ENCODE measurements at places on chromosomes 7 and 10.

DNA sequence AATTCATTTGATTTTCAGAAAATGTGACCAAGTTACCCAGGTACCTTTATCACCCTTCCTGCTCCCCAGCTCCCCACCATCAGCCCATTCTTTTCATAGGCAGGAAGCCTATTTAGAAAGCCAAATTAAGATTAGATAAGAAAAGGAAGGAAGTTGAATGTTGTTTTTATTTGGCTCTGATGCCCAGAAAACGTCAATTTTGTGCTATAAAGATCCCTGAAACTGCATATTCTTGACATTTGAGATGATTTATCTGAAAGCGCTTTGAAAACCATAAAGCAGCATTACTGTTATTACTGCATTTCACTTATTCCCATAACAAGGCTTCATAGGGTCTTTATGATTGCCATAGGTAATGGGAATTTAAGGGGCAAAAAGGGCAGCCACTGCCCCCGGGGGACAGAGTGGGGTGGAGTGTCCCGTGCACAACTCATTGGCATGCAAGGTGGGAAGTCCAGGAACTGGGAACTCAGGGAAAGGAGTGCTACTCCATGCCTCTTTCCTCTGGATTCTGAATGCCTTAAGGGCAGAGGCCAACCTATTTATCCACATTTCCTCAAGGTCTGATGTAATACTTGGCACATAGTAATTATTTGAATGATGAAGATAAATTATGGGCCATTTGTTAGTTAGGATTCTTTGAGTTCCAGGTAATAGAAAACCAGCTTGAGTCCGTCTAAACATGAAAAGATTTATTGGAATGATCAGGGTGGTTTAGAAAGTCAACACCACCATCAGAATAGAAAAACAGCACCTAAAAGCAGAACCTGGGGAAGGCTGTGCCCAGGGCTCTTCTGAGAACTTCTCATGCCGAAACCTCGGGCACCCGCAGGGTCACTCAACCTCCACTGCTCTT is 100.6 kb upstream of the ELMO1 start:
- no peak for DNase-seq

DNA sequence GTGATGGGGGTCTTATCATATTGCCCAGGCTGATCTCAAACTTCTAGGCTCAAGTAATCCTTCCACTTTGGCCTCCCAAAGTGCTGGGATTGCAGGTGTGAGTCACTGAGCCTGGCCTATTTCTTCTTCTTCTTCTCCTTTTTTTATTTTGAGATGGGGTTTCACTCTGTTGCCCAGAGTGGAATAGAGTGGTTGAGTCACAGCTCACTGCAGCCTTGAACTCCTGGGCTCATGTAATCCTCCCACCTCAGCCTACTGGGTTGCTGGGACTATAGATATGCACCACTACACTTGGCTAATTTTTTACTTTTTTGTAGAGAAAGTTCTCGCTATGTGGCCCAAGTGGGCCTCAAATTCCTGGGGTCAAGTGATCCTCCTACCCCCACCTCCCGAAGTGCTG is 124.3 kb downstream of the SKIDA1 start:
- no peak for DNase-seq

DNA sequence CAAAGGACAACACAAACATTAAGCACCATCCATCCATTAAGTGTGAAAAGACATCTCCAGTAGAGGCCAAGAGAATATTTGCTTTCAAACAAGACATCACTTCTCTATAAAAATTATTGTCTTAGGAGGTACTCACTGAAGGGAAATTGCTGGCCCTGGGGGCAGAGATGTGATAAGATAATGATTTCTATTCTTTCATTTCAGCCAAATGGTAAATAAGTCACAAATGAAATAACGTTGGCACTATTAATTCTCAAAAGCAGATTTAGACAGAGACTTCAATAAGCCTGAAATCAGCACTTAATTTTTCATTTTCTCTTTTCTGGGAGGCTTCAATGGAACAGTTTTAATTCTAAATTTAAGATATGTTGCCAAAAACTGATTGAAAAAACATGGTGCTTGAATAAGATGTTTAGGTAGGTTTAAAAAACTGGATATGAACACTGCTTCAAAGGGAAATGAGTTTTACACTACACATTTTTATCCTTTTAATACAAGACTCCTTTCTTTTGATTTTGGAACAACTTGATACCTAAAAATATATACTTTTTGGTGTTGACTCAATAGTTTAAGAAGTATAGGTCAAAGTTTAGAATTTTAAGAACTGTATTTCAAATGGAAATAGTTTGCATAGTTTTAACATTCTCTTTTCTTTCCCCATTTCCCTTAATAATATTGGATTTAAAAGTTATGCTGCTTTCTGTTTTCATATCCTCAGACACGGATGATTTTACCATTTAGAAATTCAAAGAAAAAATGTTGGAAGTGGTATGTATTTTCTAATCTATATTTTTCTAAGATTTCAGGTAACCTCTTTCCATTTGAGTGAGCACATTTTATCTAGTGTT is 204.0 kb downstream of the AHR start:
- DNase-seq: no peak

DNA sequence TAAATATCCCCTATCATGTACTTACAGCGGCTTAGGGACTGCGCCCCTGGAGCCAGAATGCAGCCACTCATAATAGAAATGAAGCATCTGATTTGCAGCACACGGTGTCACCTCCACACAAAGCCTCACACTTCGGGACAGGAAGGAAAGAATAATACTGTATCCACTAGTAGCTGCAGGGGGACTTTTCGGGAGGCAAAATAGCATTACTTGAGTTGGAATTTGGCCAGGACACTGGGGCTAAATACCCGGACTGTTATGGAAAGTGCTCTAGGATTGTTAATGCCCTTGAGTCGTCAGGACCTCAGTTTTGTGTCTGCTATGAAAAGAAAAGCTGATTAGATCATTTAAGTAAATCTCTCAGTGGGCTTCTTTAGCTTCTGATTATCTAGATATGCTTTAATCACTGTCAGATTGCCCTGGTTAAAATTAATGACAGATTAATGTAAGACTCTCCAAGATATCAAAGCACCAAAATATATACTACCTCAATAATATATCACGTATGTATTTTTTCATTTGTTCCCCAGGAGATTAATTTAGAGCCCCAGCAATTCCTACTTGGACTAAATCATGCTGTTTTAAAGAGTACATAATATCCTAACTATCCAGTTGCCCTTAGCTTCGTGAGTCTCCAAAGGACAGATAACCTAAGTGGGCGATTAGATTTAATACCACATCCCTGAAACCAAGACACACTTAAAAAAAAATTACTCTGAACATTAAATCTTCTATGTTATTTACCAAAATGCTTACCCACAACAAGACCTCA is 173.0 kb upstream of the NEBL start:
- DNase-seq: no peak

DNA sequence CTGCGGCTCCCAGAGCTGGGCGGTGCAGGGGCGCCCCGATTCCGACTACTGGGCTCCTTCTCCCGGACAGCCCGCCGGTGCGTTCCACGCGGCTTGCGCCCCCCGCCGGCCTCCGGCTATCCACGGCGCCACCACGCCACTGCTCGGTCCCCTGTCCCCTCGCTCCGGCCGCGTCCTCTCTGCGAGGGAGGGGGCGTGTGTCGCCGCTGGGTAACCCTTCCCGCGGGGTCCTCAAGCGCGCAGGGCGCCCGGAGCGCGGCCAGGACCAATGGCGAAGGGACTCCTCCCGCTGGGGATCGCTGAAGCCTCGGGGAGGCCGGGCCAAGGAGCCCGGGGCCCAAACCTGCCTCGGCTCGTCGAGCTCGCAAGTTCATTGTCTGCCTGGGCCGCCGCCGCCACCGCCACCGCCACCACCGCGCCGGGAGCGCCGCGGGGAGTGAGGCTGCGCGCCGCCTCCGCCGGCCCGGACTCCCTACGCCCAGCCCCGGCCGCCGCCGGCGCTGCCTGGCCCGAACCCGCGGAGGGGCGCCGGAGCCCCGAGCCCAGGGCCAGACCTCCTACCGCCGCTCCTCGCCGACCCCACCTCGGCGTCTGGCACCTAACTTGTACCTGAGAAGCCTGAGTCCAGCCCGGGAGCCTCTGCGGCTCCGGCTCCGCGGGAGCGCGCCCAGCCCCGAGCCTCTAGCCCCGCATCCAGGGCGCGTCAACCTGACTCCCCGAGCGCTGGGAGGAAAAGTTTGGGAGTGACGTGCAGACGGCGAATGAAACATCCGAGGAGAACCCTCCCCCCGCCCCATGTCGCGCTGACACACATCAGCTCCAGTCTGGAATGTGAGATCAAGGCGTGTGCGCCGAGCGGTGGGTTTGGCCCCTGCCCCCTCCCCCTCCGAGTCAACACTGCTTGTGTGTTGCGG is at the start of gene CHST15:
Gene CHST15, minus strand, starts transcription at position 739 of the 914 bp plus-strand sequence. CDS start 47,386 bp downstream, outside the sequence.
- DNase-seq: peak; percentile 71

DNA sequence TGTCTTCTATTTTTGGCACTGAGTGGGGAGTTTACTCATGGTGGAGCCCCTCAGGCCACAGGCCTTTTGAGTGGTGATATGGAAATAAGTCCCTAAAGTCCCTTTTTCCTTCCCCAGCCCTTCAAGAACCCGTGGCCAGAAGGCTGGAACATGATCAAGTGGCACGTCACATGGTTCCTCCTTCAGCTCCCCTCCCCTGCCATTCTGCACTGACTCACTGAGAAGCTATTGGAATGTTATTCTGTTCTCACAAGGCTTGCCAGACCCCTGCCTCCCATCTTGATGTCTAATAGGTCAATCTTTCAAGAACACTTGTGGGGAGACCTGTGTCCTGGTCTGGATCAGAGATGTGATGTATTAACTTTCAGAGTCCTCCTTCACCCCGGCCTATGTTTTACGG is 279.8 kb downstream of the SEC23IP start:
- DNase-seq: no peak

DNA sequence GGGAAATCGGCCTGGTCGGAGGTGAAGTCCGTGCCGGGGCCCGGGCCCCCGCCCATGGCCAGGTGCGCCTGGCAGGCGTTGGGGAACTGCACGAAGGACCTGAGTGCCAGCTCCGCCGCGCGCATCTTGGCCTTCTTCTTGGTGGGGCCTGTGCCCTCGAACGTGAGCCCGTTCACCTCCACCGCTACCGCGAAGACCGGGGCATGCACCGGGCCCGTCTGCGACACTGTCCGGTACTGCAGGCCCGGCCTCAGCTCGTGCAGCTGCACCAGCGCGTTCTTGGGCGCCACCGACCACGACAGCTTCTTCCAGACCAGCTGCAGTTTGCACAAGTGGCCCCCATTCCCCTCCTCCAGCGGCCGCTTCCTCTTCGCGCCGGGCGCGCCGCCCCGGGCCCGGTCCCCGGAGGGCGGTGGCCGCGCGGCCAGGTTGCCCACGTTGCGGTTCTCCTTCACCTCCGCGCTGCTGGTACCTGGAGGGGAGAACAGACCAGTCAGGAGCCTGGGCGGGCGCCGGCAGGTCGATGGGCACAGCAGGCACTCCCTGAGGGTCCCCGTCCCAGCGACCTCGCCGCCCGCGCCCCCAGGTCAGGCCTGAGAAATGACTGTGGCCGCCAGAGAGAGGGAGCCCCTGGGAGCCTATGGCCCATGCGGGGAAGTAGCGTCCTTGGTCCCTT is 307.4 kb downstream of the WDR37 start:
- DNase-seq: no peak

DNA sequence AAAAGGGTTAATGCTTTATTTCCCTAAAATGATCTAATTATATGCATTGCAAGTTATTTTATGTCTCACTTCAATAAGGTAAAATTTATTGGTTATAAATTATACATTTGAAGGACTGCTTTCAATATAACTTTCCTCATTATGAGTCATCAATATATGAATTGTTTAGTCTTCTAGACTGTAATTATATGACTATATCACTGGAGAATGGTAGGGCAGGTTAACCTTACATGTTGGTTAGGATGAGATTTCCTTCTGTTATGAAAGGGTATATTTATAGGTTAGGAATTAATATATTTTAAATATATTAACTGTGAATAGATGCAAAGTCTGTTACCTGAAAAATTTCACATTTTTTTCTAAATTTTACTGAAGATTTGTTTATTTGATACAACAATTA is 406.4 kb upstream of the ETV1 start:
- DNase-seq: no peak
